ENCODE measurements at places on chromosomes 2 and 18.

DNA sequence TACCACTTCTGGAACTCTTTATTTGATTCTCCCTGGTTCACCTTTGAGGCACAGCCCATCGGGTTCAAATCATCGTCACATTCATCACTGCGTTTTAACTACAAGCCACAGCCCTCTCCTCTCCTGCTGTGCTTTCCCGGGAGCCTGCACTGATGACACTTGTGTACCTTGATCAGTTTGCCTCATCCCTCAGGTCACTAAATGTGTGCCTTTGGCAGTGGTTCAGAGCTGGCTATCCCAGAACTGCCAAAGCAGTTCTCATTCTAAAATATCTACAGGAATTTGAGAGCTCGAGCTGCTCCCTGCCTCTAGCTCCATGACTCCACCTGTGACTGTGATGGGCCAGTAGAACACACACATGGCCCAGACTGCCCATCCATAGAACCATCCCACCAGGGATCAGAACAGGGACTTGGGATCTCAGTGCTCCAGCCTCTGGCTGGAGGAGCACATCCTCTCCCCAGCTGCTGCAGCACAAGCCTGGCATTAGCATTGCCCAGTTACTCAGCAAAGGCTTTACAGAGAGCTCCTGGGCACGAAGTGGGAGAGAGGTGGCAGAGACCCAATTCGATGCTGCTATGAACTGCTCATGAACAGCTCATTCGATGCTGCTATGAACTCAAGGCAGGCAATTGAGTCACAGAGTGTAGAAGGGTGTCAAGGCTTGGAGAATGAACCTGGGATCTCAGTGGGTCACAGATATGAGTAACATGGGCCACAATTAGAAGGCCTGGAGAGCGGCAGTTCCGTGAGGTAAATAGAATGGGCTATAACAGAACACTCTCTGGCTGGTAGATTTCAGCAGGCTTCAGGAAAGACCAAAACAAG lies 41.9 kb downstream of the EVA1A start:
- H3K4me1 ChIP-seq: peaks cover 2% of the 10 kb centered on the region
- peak; percentile 33 for DNase-seq
- H3K36me3 ChIP-seq: peaks cover 6% of the 10 kb centered on the region
- H3K27me3 ChIP-seq: no peaks in the 10 kb centered on the region
- no peak overlapping the region for H3K27ac ChIP-seq

- H3K4me3 ChIP-seq: no peak overlapping the region
- DNase-seq: no peak
- no peaks in the 10 kb centered on the region for H3K27me3 ChIP-seq
Observed at GRCh38 chr18:2776601-2777000, 70.2 kb upstream of the EMILIN2 start.

DNA sequence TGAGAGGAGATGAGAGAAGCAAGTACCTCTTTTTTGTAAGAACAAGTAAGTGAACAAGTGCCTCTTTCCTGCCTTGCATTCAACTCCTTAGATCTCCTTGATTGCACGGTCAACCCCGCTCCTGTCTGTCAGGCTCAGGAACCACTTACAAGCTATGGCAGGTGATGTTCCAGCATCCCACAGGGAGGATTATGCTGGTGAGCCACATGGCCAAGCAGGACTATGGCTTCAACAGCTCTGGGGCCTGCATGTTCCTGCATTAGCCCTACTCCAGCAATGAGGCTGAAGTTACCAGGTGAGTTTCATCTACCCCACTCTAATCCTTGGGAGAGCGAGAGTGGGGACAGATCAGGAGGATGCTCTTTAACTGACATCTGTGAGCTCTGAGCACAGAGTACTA lies 29.5 kb downstream of the TTC32 start:
- no peak for DNase-seq
- no peak overlapping the region for H3K27ac ChIP-seq
- H3K27me3 ChIP-seq: peaks cover 9% of the 10 kb centered on the region
- H3K4me1 ChIP-seq: no peaks in the 10 kb centered on the region
- no peak overlapping the region for H3K4me3 ChIP-seq
- H3K36me3 ChIP-seq: no peaks in the 10 kb centered on the region

DNA sequence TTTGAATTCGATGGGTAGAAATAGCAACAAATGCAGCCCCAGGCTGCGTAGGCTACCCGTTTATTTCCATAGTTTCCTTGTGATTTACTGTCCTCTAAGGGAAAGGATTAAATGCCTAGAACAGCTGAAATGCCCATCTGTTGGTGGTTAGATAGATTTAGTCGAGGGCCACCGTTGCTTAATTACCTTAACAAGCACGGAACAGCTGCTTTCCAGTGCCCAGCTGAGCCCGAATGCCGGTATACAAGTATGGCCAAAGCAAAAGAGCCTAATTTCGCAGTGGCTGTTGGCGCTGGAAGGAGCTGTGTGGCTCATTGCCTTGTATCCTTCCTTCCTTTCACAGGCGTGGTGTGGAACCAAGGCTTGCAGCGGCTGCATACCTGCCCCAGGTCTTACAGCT lies 109.1 kb downstream of the CABLES1 start:
- no peaks in the 10 kb centered on the region for H3K4me1 ChIP-seq
- no peak overlapping the region for H3K4me3 ChIP-seq
- H3K27me3 ChIP-seq: no peaks in the 10 kb centered on the region
- no peak overlapping the region for H3K27ac ChIP-seq
- H3K36me3 ChIP-seq: no peaks in the 10 kb centered on the region
- no peak for DNase-seq

DNA sequence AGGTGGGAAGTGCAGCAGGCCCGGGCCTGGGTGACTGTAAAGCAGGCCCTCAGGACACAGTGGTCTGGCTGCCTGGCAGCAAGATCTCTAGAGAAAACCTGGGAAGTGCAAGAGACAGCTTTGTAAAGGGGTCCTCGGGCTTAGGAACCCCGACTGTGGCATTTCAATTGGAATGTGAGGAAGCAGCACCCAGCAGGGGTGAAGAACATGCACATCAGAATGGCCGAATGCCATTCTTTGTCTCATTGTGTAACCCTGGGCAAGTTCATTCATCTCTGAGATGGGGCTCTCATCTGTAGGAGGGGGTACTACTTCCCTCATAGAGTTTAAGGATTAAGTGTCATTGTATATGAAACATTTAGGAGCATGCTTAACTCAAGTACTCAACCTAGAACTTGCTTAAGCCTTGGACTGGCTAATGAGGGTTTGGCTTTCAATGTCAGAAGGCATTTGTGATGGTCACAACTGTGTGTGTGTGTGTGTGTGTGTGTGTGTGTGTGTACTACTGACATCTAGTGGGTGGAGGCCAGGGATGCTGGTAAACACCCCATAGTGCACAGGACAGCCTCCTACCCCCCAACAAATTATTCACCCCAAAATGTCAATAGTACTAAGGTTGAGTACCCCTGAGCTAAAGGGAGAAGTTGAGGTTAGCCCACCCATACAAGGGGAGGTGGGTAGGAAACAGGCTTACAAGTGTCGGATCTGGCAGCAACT lies 29.3 kb downstream of the MEX3C start:
- no peaks in the 10 kb centered on the region for H3K36me3 ChIP-seq
- DNase-seq: no peak
- no peak overlapping the region for H3K27ac ChIP-seq
- H3K4me1 ChIP-seq: no peaks in the 10 kb centered on the region
- no peaks in the 10 kb centered on the region for H3K27me3 ChIP-seq
- no peak overlapping the region for H3K4me3 ChIP-seq

All from fibroblast of lung (primary cell).